ENCODE measurements at places on chromosomes 5 and 9.

DNA sequence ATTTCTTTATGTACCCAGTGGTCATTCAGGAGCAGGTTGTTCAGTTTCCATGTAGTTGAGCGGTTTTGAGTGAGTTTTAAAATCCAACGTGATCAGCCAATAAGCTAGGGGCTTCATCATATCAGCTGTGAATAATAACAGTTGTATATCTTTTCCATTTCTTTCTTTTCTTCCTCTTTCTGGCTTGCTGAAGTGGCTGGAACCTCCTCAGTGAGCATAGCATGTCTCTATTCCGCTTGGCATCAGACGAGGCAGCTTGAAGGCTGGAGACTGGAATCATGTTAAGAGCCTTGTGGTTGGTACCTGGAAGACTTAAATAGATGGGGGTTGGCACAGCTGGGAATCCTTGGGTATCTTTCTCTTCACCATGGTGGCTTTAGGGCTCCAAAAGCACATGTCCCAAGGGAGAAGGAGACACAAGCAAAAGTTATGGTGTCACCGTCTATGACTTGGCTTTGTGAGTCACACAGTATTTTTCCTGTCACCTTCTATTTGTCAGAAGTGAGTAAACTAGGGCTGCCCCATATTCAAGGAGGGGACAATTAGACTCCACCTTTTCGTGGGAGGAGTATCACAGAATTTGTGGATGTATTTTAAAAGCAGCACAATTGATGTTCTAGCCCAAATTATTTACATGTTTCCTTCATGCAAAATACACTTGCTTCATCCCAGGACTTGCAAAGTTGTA lies 38.0 kb upstream of the RETREG1 start:
- no peak for DNase-seq

- DNase-seq: no peak
These were observed 62.1 kb downstream of the DCP2 start for GRCh38 chr5:113038714-113039113.

DNA sequence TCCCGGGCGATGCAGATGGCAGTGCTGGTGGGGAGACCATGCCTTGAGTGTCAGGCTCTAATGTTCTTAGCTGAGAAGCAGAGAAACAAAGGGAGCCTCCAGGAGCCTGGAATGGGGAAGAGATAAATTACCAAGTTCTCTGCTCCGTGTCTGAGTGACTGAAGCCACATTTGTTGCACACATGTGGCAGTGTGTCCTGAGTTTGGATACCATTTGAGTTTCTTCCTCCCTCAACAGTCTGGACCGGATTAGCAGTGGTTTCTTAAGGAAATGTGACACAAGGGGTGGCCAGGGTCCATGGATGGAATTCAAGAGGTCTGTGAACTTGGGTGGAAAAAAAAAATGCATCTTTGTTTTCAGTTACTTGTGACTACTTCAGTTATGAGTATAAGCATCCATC lies 50.7 kb upstream of the GARNL3 start:
- no peak for DNase-seq

- DNase-seq: no peak
These were observed 19.6 kb downstream of the TJP2 start for GRCh38 chr9:69193685-69194032.

DNA sequence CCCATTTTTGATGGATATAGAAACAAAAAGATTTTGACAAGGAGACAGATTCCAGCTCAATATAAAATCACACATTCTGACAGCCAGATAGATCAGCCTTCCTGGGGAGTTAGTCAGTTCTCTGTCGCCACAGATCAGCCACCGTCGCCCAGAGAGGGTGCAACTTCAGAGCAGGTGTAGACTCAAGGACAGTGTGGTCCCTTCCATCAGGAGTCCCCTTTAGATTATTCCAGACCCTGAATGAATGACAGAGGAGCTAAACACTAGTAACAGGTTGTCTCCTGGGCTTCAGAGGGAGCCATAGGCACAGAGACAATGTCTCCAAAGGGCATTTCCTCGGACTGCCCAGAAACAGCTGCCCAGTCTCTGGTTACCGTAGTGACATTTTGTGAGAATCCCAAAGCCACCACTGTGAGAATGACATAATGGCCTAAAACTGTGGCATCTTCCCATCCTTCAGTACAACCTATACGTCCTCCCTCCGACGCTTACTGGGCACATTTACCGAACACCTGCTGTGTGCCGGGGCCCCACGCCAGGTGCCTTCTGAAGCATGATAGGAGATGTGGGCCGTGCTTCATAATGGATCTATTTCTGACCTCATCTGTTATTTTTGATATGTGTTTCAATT lies 47.4 kb upstream of the SLC2A8 start:
- DNase-seq: no peak

GRCh38 chr9:125183054-125183453 lies 6.5 kb downstream of the PPP6C start:
- no peak for DNase-seq

DNA sequence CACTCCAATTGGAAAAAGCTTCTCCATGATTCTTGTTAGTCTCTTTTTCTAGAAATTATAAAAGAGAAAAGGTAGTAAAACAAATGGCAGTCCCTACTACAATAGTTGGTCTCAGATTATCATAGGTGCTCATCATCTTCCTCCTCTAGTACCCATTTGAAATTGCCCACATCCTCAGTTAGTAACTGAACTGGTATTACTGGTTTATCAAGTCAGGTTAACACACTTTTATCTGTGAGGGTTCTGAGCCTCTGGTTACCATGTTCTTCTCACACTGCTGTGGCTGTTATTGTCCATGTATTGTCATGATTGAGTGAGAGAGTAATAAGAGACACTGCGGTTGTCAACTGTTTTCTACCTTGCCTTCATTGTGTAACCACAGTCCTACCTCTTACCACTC lies 901.7 kb downstream of the TLE1 start:
- no peak for DNase-seq

DNA sequence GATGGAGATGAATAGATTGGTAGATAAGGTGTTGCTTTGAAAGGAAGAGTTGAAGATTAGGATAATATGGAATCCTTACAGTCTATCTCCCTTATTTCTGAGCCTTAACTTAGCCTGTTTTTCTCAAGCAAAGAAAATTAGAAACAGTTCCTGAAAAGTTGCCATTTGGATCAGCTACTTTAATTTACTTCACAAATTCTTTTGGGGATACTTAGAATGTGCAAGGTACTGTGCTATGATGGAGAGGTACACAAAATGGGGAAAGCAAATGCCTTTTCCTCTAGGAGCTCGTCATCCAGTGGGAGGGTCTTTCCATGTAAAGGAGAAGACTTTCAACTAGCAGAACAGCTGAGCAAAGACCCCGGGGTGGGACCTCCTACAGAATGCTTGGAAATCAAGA lies 51.1 kb upstream of the SMARCA2 start:
- DNase-seq: no peak

- DNase-seq: no peak
These were observed 15.4 kb downstream of the CD74 start for GRCh38 chr5:150397146-150397781.

DNA sequence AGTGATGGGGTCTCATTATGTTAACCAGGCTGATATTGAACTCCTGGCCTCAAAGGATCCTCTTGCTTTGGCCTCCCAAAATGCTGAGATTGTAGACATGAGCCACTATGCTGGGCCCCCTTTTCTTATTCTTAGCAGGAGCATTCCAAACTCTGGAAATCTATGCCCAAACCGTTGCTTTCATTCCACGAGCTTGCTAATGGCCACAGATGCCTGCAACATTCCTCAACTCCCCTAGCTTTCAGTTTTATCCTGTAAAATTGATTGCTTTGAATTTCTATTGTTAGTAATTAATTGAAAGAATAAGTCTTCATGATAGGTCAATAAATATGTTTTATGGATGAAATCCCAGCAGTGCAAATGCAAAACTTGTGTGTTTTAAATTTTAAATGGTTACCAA lies 564.8 kb upstream of the WWC1 start:
- no peak for DNase-seq

- DNase-seq: no peak
These were observed 40.8 kb downstream of the NAIF1 start for GRCh38 chr9:128026255-128026772.

GRCh38 chr9:28927691-28928090 lies 1354.4 kb upstream of the C9orf72 start:
- no peak for DNase-seq

Data from putamen (tissue), 1 donor.